ENCODE measurements at places on chromosomes 16 and 17. TPM values are rescaled to one million over a fixed set of nuclear protein-coding genes. Genes with fewer than 3 reads are reported as not detected.
A peak's percentile ranks its signal among the peaks of the same experiment; 100 is the strongest.

FDXR gene
- polyA plus RNA-seq = 10.1 TPM

PRAC1 gene
- not detected for polyA plus RNA-seq

MT1G gene
- 4,443 TPM for polyA plus RNA-seq

CNGB1 gene
- polyA plus RNA-seq = not detected

EPOP gene
- polyA plus RNA-seq = 1.9 TPM

P2RX1 gene
- polyA plus RNA-seq = 0.44 TPM

CES3 gene
- 12.7 TPM for polyA plus RNA-seq

SLC13A5 gene
- polyA plus RNA-seq = 159 TPM

SENP3 gene
- 18.2 TPM for polyA plus RNA-seq

DNA sequence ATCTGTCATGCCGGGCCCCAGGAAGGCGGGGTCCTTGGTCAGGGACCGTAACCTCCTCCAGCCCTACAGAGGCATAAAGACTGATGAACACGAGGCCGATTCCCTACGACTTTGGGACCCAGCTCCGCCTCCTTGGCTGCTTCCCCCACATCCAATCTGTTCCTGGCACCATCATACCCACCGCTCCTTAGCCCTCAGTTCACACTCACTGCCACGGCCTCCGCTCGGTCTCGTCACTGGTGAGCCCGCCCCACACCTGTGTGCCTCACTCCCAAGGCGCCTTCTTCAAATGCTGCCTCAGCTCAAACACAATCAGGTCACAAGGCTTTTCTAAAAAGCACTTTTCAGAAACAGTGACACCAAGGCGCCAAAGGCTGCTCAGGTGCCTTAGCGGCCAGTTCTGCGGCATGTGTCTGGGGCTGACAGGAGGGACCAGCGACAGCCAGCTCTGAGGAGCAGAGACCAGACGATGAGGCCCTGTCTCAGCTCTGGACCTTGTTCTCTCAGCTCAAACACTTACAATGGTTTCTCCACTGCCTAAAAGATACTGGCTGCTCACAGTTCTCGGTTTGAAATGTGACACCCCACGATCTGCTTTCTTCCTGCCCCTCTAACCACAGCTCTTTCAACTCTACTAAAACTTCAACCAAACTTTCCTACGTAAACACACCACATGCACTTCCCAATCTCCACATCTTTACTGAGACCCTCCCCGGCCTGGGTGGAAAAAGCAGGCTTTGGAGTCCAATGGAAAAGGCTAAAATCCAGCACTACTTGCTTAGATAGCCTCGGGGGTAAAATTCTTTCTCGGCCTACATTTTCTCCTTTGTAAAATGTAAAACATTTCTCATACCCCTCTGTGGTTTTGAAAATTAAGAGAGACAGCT, 33.2 kb downstream of the CYB5D2 start:
- DNase-seq = no peak
- no peak overlapping the region for H3K27ac ChIP-seq
- no peaks in the 10 kb centered on the region for H3K4me1 ChIP-seq
- H3K27me3 ChIP-seq = no peaks in the 10 kb centered on the region

DNA sequence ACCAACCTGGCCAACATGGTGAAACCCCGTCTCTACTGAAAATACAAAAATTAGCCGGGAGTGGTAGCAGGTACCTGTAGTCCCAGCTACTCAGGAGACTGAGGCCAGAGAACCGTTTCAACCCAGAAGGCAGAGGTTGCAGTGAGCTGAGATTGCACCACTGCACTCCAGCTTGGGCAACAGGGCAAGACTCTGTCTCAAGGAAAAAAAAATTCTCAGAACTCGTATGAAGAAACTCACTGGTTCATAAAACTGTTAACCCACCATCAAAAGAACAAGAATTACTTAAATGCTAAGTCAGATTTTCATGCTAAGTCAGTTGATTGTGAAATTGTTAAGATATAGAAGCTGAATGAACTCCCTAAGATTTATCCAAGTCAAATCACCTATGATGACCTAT, 31.3 kb downstream of the SLC39A11 start:
- no peak overlapping the region for H3K27ac ChIP-seq
- H3K4me1 ChIP-seq = peaks cover 3% of the 10 kb centered on the region
- H3K27me3 ChIP-seq = no peaks in the 10 kb centered on the region
- H3K4me3 ChIP-seq = no peak overlapping the region

DNA sequence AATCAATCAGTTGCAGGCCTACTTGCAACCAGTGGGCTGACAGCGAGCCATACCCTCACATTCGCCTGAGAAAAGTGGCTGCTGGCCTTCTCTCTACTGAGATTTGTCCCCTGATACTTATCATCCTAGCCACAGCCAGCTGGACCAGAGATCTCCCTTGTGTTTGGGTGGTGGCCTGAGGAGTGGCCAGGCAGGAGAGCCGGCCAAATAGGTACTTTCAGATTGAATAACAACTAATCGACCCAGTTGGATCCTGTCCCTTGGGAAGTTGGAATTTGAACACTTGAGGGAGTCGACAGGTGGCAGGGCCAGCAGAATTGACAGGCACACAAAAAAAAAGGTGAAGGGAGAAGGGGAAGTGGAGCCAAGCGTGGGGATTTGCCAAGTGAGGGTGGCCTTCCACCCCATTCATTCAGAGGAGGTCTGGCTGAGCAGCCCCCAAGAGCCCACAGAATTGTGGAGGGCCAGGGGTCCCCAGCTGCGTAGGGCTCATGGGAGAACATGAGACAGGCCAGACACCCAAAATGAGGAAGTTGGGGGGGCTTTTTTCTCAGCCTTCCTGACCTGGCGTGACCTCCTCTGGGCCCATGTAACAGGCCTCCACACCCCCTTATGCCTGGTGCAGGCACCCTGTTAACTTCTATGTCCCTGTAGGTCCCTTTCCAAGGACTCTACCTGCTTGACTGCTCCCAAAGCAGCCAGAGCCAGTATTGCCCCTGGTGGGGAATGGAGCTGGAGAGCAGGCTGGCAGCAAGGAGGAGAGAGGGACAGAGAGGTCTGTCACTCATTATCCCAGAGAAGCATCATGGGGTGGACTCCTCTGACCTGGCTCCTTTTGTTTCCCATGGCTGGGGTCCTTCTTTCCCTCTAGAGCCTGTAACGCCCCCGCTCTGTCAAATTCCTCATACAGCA, 2.9 kb upstream of the RANGRF start:
- no peak overlapping the region for H3K4me3 ChIP-seq
- H3K4me1 ChIP-seq = peaks cover 46% of the 10 kb centered on the region
- H3K27me3 ChIP-seq = no peaks in the 10 kb centered on the region
- H3K27ac ChIP-seq = peak overlapping the region; percentile 22
- H3K36me3 ChIP-seq = no peaks in the 10 kb centered on the region

GRCh38 chr16:69709456-69710084, 16.8 kb downstream of the NQO1 start:
- no peaks in the 10 kb centered on the region for H3K27me3 ChIP-seq
- no peak overlapping the region for H3K27ac ChIP-seq
- H3K4me1 ChIP-seq = no peaks in the 10 kb centered on the region
- H3K4me3 ChIP-seq = no peak overlapping the region
- H3K36me3 ChIP-seq = peaks cover 6% of the 10 kb centered on the region
- no peak for DNase-seq

GRCh38 chr17:49035470-49036269, 38.5 kb downstream of the IGF2BP1 start:
- H3K27ac ChIP-seq = no peak overlapping the region
- H3K4me1 ChIP-seq = no peaks in the 10 kb centered on the region
- peak; percentile 46 for DNase-seq
- H3K4me3 ChIP-seq = no peak overlapping the region
- H3K36me3 ChIP-seq = no peaks in the 10 kb centered on the region

DNA sequence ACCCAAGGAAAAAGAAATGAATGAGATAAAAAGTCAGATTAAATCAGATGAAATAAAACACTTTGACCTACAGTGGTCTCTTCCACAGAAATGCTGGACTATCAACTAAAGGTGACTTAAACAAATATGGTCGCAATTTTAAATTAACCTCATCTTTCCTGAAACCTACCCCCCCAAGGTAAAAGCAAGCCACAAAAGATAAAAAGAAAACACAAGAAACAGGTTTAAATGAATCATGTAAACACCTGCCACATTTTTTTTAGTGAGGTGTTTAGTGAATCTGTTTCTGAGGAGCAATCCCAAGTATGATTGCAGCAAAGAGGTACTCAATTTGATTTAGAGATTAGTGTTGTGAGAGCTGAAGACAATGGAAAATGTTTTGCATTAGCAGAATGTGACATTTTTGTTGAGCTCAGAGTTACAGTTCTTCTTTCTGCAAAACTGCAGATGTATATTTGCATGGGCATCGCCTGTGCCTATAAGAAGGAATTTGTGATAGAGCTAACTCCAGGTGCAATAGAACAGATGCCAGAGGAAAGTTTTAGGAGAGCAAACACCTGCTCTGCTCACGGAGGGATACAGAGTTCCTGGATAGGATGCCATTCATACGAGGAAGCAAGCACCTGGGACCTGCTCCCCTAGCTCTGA, 3.4 kb upstream of the MMD start:
- no peak for DNase-seq
- no peaks in the 10 kb centered on the region for H3K27me3 ChIP-seq
- no peaks in the 10 kb centered on the region for H3K36me3 ChIP-seq
- H3K4me3 ChIP-seq = no peak overlapping the region
- peaks cover 18% of the 10 kb centered on the region for H3K4me1 ChIP-seq

- no peak for DNase-seq
- no peak overlapping the region for H3K4me3 ChIP-seq
- no peaks in the 10 kb centered on the region for H3K27me3 ChIP-seq
- no peaks in the 10 kb centered on the region for H3K4me1 ChIP-seq
- peaks cover 77% of the 10 kb centered on the region for H3K36me3 ChIP-seq
Measured at GRCh38 chr17:17141860-17142552, 64.1 kb downstream of the PLD6 start.

DNA sequence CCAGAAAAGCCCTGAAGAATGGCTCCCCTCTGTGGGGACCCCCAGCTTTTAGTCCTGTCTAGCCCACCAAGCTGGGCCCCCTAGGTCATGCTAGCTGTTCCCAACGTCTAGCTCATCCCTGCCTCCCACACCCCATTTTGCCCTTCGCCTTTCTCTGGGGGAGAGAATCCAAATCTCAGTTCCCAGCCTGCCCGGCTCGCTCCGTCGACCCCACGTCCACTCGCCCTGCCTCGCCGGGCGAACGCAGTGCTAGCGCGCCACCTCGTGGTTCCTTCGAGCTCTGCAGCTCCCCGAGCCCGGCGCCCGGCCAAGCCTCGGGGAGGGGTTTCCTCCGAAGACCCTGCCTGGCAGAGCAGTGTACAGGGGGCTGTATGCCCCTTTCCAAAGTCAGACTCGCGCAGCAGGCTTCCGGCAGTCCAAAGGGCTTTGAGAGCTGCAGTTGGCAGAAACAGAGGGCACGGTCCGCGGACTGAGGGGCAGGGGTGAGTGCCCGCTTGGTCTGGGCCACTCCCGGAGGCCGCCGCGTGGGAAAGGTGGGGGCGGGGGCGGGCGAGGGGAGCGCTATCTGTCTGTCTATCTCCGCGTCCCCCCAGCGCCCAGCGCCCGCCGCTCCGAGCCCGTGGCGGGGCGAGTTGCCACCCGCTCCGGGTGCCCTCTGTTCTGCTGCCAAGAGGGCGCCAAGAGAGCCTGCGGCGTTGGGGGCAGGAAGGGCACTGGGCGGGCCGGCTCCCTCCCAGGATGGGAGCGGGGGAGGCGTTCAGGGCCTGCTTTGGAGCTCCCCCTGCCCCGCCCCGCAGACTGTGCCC, 1.7 kb upstream of the DLX3 start:
- peaks cover 11% of the 10 kb centered on the region for H3K27me3 ChIP-seq
- no peak overlapping the region for H3K27ac ChIP-seq
- no peaks in the 10 kb centered on the region for H3K36me3 ChIP-seq
- H3K4me3 ChIP-seq = peak overlapping the region; percentile 42
